ENCODE measurements at places on chromosomes 13 and 19. TPM values are rescaled to one million over a fixed set of nuclear protein-coding genes. Genes with fewer than 3 reads are reported as not detected.

Gene KCNK6
- 3.7 TPM for total RNA-seq

Gene CALR3
- not detected for total RNA-seq

Gene MCEMP1
- not detected for total RNA-seq

Gene THAP8
- total RNA-seq: 8.1 TPM

Gene SHISA2
- total RNA-seq: not detected

Gene WASF3
- total RNA-seq: 0.13 TPM

Gene PSG3
- total RNA-seq: 0.07 TPM

Gene MBD3
- 54.3 TPM for total RNA-seq

Gene UGGT2
- total RNA-seq: 10.1 TPM

Gene SYNGR4
- 4.6 TPM for total RNA-seq

Gene ZNF441
- total RNA-seq: not detected

Gene B3GNT3
- 4.3 TPM for total RNA-seq

Gene CYP2A7
- not detected for total RNA-seq

Gene KLK4
- total RNA-seq: not detected

Gene TYROBP
- total RNA-seq: not detected

Gene MYDGF
- 137 TPM for total RNA-seq

Gene SLC25A41
- total RNA-seq: 0.11 TPM

Gene PRKCSH
- 251 TPM for total RNA-seq

Gene RGL3
- total RNA-seq: 3.0 TPM

Gene SMIM44
- total RNA-seq: not detected

Gene OR7C1
- total RNA-seq: not detected

Gene LAIR2
- total RNA-seq: not detected

Gene GIPC3
- total RNA-seq: 0.19 TPM

Gene ONECUT3
- total RNA-seq: not detected

Gene SLC7A10
- not detected for total RNA-seq

Gene DPF1
- 3.8 TPM for total RNA-seq

Gene PTGER1
- 0.09 TPM for total RNA-seq
